ENCODE measurements at places on chromosomes 5 and 9. TPM values are rescaled to one million over a fixed set of nuclear protein-coding genes. Genes with fewer than 3 reads are reported as not detected.

The FOXD4L3 gene
- total RNA-seq: not detected

The ZCCHC10 gene
- 31.2 TPM for total RNA-seq

The IL4 gene
- total RNA-seq: not detected

The FAM193B gene
- 43.8 TPM for total RNA-seq

The IFNA21 gene
- not detected for total RNA-seq

The ACSL6 gene
- not detected for total RNA-seq

The SLC46A2 gene
- not detected for total RNA-seq

The GPR150 gene
- total RNA-seq: 0.13 TPM

The ZBTB26 gene
- 10.9 TPM for total RNA-seq

The ADGRD2 gene
- total RNA-seq: not detected

The SDHA gene
- total RNA-seq: 135 TPM

The CDKN2A gene
- not detected for total RNA-seq

The TTC33 gene
- 19.1 TPM for total RNA-seq

All from A673 (cell line).